Aorta (tissue), 5 donors: ENCODE measurements at places on chromosomes 12 and 14. TPM values are rescaled to one million over a fixed set of nuclear protein-coding genes. Genes with fewer than 3 reads are reported as not detected.

GRCh38 chr12:94638521-94638920 lies 11.8 kb downstream of the TMCC3 start:
- no peak for DNase-seq

- DNase-seq, result peak; percentile 90
Measured at GRCh38 chr12:50057000-50057841, at the start of gene ASIC1. Gene ASIC1, plus strand, starts transcription at chr12:50057596. Its CDS starts 1,171 bp downstream, at chr12:50058767.

DNA sequence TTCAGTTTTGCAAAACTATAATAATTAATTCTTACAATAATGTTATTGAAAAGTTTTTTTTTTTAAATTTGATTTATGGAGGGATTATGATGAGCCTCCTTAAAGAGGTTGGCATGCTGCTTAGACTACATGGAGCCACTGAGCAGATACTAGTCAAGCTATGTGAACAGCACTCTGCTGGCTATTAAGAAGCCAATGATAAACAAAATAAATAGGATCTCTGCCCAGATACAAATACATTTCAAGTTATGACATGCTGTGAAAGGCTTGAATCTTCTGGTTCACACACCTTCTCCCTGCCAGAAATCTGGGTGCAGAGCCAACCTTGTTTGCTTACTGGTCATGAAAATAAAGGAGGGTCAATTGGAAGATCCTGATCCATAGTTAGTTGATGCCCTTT lies 107.4 kb upstream of the NAV3 start:
- DNase-seq, result no peak

DNA sequence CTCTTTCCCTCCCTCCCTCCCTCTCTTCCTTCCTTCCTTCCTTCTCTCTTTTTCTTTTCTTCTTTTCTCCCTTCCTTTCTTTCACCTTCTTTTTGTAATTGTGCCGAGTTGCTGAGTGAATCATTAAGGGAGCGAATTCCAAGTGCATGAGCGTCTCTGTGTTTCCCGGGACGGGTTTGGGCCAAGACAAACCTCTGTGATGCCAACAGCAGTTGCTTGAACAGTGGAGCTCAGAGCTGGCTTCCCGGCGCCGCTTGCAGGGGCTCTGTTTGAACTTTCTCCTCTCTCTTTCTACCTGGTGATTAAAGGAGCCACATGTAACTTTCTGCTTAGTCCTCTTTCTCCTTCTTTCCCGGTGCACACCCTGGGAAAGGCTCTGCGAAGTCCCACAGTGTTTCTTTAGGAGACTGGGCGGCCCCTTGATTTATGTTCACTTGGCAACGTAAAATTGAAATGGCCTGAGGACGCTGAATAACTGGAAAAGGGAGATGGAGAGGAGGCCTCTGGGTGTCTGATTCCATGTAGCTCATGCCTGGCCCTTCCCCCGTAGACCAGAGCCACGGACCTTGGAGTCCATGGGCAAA lies 33.7 kb upstream of the MAP1LC3B2 start:
- peak; percentile 91 for DNase-seq

GRCh38 chr14:39229222-39229543 lies 4.5 kb upstream of the MIA2 start:
- DNase-seq, result no peak

DNA sequence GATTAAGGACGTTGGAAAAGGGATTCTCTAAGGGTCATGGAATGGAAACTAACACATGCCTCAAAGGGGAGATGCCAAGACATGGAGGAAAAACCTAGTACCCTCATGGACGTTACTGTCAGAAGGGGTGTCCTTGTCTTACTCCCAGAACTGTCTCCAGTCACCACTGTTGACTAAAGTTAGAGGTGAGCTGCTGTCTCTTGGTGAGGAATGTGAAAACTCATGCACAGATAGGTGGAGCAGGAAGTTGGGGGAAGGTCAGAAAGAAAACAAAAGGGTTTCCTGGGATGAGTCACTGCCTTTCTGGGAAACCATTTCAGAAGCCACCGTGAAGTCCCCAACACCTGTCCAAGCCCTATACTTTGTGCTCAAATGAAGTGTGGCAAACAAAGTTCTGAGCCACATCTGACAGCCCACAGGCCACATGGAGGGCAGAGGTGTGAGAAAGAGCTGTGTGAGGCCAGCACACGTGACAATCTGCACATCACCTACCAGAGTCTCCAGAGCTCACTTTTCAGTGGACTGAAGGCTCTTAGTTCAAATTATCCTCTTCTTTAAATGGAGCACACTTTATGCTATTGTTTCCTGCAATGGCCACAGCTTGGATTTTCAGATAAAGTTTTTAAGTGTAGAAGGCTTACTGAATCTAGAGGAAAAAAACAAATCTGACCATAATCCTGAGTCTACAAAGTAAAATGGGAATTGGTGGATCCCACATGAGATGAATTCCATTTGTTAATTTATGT lies 92.9 kb upstream of the EGLN3 start:
- no peak for DNase-seq

DNA sequence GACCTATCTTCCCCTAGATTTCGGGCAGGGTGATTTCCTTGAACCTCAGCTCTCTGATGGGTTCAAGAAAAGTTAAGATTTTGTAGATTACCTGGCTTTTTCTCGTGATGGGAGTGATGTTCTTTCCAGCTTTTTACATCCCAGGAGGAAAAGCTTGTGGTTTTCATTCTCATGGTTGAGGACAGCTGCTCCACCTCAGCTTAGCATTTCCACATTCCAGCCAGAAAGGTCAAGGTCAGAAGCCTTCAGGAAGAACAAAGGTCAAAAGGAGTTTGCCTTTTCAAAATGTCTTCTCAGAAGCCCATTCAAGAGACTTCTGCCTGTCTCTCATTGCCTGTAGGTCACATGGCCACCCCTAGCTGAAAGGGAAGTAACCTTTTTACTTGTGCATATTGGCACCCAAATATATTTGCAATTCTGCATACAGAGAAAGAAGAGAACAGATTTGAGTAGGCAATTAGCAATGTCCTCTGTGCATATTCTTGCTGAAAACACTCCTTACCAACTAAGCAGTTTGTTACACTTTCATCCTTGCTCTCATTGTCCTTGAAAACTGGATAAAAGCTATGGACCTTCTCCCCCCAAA lies 6.6 kb upstream of the ADGRD1 start:
- no peak for DNase-seq

DNA sequence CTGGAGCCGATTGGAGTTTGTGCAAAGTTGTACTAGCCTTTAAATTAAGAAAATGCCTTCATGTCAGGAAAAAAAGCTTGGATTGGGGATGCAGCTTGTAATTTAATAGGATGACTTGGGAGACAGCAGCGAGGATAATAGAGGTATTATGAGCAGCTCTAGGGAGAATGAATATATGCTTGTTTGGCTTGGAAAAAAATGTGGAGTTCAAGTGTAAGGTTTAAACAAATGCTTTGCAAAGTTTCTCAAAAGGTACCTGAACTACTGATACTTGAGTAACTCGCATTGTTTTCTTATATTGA lies 65.3 kb upstream of the RASSF3 start:
- DNase-seq, result no peak

DNA sequence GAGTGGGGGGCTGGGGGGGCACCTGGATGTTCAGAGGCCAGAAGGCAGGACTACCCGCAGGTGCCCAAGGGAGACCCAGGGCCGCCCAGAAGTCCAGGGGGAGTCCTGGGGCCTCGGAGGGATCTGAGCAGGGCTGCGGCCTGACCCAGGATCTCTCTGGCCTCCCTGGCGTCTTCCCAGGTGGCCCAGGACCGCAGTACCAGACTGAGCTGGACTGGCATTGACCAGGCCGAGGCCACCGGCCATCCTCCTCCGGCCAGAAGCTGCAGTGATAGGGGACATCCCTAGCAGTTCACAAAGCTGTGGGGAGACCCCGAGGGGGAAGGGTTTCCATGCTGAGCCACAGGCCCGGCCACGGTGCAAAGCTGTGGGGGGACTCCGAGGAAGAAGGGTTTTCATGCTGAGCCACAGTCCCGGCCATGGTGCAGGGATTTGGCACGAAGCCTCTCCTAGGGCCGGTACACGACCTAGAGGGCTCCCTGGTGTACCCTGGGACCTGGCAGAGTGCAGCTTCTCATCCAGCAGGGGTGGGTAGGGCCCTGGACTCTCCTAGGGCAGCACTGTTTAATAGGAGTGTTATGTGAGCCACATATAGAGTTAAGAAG lies 24.4 kb downstream of the FBRSL1 start:
- DNase-seq, result no peak

DNA sequence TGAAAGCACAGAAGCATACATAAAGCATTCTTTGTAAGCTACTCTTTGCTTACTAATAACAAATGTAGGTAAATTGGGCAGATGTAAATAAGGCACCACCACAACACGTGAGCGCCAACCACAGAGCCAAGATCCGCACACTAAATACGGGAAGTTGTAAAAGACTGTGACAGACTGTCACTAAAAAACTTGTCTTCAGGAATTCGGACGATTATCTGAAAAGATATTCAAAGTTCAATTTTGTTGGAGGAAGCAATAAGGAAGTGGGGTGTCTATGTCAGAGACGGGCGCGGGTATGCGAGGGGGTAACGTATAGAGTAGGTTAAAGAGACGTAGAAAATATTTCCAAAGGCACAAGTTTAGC lies 1.5 kb upstream of the HSP90B1 start:
- peak; percentile 64 for DNase-seq

GRCh38 chr12:54416687-54417603 lies 2.1 kb downstream of the ITGA5 start:
- DNase-seq, result no peak

DNA sequence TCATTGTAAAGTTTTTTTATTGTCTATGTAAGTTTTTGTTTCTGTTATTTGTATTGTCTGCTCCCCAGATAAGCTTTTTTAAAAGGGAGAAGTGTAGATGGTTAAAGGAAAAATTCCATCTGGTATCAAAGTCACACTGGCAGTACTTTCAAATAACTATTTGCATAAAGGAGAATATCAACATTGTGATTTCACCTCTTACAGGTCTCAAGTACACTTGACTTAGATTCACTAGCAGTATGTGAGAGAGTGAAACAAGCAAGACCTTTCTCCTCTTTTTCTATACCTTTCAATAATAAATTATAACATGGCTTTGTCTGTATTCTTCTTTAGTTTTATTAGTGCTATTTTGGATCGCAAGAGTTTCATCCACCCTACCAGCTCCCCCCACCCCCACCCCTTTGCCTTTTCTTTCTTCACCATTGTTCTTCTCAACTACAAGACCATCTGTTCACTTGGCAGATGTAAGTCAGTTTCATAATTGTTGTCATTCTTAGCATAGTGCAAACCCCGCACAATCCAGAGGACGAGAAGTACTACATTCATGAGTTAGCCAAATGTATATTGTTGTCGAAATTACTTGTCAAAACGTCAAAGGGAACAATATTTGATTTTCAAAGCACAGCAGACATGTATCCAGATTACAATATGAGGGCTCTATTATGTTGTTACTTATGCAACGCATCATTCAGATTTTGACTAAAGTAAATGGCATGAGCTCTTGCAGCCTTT lies 602.7 kb upstream of the FLRT2 start:
- no peak for DNase-seq

- no peak for DNase-seq
Measured at GRCh38 chr14:35212471-35213142, 79.6 kb upstream of the PSMA6 start.

DNA sequence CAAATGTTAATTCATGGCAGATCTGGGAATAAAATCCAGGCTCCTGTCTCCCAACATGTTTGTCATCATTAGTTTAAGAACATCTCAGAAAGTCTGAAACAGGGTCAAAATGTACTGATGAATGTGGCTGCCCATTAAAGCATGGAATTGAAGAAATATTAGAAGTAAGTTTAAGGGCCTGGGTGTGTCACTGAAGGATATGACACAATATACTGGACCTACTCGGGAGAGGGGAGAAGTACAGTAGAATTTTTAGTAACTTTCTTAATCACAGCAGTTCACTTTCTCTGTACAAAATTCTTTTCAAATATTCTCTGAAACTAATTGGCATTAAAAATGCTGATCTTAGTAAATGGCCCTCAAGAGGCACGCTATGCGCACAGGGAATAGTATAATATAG lies 185.5 kb downstream of the ETV6 start:
- DNase-seq, result no peak

DNA sequence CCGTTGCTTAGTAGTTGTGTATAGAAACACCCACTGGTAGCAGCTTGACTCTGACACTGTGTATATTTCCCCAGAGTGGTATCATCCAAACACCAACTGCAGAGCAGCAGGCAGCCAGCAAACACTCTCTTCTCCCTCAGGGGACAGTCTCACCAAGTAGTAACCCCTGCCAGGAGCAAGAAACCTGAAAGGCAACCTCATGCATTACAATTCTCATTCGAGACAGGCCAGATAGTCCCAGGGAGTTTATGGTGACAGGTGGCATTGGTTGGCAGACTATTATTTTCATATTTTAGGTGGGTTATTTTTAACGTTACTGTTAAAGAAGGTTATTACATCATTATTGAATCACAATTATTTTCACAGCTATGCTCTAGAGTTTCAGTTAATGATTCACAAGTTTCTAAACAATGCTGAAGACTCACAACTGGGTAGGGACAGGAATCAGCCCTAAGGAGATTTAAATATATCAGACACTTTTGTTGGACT lies 222.8 kb downstream of the EGLN3 start:
- no peak for DNase-seq

GRCh38 chr12:125683748-125684381 lies 618.6 kb downstream of the AACS start:
- DNase-seq, result no peak

VRTN gene
- not detected for total RNA-seq

C12orf43 gene
- total RNA-seq, result 11.6 TPM

KRT86 gene
- 0.45 TPM for total RNA-seq

TPPP2 gene
- total RNA-seq, result not detected

BMAL2 gene
- 22.6 TPM for total RNA-seq

MED13L gene
- total RNA-seq, result 215 TPM
